HCT116 (cell line): ENCODE measurements at places on chromosomes 12 and 14.

GRCh38 chr12:93943780-93944179, 204.6 kb upstream of the PLXNC1 start:
- peak; percentile 3 for DNase-seq

DNA sequence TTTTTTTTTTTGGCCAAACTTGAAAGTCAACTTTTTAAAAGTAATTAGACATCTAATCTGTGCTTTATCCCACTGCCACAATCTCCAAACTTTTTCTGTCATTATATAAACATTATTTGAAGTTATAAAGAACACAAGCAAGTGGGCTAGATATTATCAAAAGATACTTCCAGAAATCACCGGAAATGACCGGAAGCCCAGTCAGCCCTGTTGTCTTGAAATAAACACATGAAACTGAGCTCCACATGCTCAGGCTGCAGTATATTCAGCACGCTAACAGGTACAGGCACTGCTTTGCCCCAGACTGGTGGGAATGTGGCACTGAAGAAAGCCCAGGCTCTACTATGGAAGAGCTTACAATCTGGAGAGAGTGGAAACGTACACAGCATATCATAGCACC, 158.9 kb upstream of the PLEKHG7 start:
- DNase-seq = no peak

DNA sequence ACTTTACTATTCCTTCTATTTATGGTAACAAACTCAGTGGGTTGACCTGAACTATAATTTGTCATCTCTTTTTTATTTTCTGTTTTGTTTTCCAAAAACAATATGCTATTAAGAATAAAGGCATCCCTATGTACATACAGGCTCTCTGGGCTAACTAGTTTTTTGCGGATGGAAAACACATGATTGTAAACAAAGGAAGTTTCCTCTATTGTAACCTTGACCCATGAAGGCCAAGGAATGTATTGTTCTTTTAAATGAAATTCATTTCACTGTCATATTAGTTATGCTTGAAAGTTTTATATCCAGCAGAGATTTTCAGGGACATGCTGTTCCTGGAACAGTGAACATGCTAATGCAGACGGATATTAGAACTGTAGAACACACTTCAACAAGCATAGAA, 705.0 kb upstream of the SEL1L start:
- DNase-seq = no peak

GRCh38 chr14:71022939-71023338, 115.7 kb downstream of the PCNX1 start:
- DNase-seq = no peak

DNA sequence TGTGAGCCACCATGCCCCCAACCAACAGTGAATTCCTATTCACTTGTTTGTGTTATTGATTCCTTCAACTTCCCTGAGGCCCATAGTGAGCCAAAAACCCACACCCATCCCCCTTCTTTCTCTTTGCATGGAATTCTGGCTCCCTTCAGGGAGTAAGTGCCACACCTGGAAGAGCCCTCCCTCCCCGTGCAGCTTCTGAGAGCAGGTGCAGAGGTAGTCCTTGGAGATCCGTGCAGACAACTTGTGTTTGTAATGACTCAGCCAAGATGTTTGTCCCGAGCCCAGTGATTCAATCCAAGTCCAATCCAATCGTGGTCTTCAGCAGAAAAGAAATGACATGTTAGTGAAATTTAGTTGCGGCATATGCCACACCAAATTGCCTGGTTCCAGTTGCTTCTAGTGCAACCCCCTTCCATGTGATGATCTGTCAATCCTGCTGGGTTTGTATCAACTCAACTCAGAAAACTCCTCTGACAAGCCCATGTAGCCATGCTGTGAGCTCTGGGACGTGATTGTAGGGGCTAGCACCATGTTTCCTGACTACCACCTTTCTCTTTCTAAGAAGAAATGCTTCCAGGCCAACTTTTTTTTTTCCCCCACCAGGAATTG, 27.5 kb downstream of the GPRC5A start:
- no peak for DNase-seq

DNA sequence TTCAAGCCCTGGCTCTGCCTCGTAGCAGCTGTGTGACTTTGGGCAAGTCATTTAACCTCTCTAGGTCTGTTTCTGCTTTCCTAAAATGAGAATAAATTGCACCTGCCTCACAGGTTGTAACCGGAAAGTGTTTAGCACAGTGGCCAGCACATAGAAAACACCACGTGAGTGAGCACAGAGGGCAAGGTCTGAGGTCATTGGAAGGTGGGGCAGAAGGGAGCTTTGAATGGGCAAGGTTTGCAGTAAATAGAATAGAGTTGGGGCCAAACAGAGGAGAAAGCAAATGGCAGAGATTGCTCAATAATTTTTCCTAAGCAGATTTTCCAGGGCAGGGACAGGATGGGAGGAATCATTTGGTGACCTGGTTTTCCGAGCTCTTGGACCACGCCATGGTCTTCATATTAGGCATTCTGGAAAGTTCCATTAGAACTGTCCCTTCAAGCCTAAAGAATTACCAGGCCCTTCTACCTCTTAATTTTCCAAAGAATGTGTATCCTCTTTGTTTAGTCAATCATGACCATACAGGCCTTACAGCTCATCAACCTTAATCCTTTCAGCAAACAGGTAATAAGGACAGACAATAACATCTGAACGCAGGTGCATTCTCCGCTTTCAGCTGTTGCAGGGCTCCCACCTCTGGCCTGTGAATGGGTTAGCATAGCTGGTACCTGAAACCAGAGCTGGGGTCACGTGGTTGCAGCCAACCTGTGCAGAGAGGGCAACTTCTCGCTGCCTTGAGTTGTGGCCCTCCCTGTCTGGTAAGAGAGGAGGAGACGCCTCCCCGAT, 53.8 kb downstream of the VWF start:
- no peak for DNase-seq

DNA sequence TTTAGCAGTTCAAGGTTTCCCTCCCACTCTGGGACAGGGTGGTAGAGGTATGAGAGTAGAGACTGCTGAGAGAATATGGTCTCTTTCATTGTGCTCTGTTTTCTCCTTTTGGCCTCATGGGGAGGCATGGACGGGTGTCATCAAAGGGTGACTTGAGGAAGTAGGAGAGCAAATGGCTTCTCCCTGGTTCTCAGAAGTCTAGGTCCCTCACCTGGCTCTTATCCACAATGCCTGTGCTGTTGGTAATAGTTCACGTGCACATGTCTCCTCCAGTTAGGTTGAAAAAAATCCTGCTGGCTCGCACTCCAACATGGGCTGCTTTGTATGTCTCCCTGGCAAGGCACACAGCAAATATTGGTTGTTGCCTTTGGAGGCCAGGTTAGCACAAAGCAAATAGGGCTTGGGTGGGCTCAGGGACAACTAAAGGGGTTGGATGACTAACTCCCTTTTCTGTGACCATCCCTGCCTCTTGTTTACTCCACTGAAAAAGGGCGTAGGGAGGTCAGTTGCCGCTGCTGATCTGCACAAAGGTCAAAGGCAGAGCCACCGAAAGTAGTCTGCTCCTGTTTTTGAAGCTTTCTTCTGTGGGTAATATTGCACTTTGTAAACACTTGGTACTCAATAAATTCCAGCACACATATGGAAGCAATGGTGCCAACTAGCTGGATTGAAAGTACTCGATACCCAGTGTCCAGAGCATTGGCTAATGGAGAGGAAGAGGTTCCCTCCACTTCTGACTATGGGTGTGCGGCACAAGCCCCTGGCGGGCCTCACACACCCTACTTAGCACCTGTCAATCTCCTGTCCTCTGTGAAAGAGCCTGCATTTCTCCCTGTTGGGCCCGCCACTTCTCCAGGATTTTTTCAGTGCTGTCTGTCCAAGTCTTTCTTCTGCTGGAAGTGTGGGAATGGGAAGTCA, 121.8 kb downstream of the SLC38A6 start:
- DNase-seq = no peak

GRCh38 chr12:110079477-110080400, 31.4 kb upstream of the C12orf76 start:
- DNase-seq = no peak

DNA sequence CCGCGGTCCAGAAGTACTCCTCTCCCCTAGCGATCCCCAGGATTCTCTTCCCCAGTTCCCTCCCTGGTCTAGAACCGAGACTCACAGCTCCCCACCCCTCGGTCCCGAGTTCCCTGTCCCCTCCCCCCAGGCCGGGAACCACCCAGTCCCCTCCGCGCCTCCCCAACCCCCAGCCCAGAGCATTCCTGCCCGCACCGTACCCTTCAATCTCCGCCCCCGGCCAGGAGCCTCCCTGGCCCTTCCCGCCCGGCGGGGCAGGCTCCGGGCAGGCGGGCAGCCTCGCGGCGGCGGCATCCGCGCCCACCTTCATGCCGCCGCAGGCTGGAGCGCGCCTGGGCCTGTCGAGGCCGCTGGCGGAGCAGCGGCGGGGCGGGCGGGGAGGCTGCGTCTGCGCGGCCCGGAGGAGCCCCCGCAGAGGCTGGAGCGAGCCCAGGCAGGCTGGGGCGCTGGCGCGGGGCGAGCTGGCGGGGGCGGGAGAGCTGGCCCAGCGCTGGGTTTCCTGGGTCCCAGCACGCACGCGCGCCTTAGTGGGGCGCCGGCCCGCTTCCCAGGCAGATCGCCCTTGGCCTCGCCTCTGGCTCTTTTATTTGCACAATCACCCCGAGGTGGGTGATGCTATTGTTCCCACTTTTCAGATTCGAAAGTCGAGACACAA, 22.2 kb upstream of the GPR132 start:
- no peak for DNase-seq
